ENCODE measurements at places on chromosomes 4 and X.

DNA sequence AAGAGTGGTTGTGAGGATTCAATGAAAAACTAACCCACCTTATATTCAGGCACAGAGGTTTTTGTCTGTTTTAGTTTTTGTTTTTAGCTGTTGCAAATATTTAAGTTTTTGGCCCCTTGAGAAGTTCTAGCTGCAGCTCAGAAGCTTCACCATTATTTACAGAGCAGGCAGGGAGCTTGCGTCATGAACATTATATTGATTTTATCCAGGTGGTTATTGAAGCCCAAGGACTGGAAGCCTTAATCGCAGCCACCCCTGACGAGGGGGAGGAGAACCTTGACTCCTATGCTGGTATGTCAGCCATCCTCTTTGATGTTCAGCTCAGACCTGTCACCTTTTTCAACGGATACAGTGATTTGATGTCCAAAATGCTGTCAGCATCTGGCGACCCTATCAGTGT lies 38.1 kb downstream of the MTTP start:
- no peak for DNase-seq
- no peak overlapping the region for H3K4me3 ChIP-seq
- H3K36me3 ChIP-seq: no peaks in the 10 kb centered on the region
- H3K27ac ChIP-seq: no peak overlapping the region

GRCh38 chr4:83112231-83112630 lies 2.3 kb downstream of the PLAC8 start:
- DNase-seq: no peak
- H3K27ac ChIP-seq: peak overlapping the region; percentile 93
- peaks cover 58% of the 10 kb centered on the region for H3K4me1 ChIP-seq
- no peaks in the 10 kb centered on the region for H3K27me3 ChIP-seq
- H3K36me3 ChIP-seq: peaks cover 8% of the 10 kb centered on the region

- no peak overlapping the region for H3K4me3 ChIP-seq
- DNase-seq: no peak
- H3K36me3 ChIP-seq: no peaks in the 10 kb centered on the region
- no peaks in the 10 kb centered on the region for H3K27me3 ChIP-seq
- H3K27ac ChIP-seq: no peak overlapping the region
- no peaks in the 10 kb centered on the region for H3K4me1 ChIP-seq
Measured at GRCh38 chr4:8603931-8604330, 11.4 kb downstream of the CPZ start.

- no peaks in the 10 kb centered on the region for H3K4me1 ChIP-seq
- no peak overlapping the region for H3K4me3 ChIP-seq
- H3K36me3 ChIP-seq: no peaks in the 10 kb centered on the region
- H3K27ac ChIP-seq: no peak overlapping the region
- no peak for DNase-seq
Measured at GRCh38 chr4:151563194-151563593, 154.2 kb downstream of the FHIP1A start.

Data from activated T-helper 1 cell treated with anti-CD3 and anti-CD28 coated beads, Interleukin-12 subunit alpha, Interleukin-12 subunit beta, Interleukin-2, Interleukin-4 antibody, amounts not matched to agents 30 ng/mL and 10 ng/mL and 1 ng/mL, durations not matched to agents 14 hours and 24 hours and 36 hours (primary cell).